NCI-H1092 treated with DMSO at 0.1 percent for 48 hours (cell line): ENCODE measurements at places on chromosomes 12 and 14.

GRCh38 chr12:65330331-65330730 is 51.8 kb downstream of the MSRB3 start:
- no peak for DNase-seq

DNA sequence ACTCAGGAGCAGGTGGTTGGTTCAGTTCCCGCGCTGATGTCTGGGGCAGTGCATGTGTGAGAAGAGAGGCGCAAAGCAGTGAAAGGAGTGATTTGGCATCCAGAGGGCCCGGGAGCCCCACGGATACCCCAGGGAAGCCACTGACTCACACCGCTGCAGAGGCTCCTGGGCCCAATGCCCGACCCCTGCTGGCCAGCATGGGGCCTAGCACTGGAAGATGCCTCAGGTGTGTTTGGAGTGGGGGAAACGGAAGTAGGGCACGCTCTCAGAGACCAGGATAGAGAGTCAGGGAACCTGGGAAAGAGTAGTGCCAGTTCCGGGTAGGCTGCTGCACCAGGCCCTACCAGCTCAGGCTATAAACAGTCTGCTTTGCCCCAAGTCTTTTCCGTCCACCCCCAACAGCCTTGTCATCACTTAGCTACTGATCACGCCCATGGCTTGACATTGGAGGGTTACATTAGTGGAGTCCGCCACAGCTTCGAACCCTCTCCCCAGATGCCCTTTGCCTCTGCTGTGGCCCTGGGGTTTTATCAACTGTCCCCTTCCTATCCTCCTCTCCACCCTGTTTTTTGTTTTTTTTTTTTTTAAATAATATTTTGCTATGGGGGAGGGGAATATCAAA is 9.5 kb upstream of the CSAD start:
- DNase-seq, result peak; percentile 25

- peak; percentile 60 for DNase-seq
Observed at GRCh38 chr14:95290871-95291431, 28.8 kb downstream of the CLMN start.

- DNase-seq, result no peak
Observed at GRCh38 chr14:45253754-45254310, 830 bp upstream of the MIS18BP1 start.

GRCh38 chr12:119949145-119949544 is 39.9 kb upstream of the BICDL1 start:
- DNase-seq, result peak; percentile 66

GRCh38 chr12:24901576-24902461 is 47.1 kb downstream of the BCAT1 start:
- no peak for DNase-seq

- DNase-seq, result no peak
Observed at GRCh38 chr12:6909421-6910145, 4.8 kb upstream of the ENO2 start.

DNA sequence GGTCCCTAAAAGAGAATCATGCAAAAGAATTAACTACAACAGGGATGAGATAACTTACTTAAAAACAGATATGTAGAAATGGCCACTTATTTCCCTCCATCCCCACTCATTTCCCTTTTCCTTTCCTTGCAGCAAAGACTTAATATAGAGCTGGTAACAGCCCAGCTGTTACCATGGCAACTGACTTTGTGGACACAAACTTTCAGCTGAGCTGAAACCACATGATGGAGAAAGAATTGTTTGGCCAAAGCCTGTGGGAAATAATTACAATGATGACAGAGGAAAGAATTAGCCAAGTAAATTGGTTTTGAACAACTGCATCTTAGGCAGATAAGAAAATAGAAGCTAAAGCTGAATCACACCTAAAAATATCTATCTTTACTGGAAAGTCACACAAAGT is 364.9 kb downstream of the GALC start:
- no peak for DNase-seq

DNA sequence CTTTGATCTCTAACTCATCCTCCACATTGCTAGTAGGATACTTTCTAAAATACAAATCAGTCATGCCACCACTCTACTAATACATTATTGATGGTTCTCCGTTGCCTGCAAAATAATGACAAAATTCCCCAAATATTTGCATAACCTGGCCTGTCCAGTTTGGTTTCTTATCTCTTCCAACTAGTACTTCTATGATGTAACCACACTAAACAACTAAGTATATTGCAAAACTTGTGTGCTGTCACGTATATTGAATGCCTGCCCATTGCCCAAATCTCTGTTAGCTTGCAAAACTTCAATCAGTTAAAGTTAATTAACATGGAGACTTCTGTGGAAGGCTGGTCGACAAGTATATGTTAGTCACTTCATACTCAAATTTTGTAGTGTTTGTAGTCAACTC is 6.5 kb downstream of the OR6C74 start:
- DNase-seq, result no peak

- DNase-seq, result no peak
Observed at GRCh38 chr12:100857971-100858370, 63.4 kb downstream of the ANO4 start.

DNA sequence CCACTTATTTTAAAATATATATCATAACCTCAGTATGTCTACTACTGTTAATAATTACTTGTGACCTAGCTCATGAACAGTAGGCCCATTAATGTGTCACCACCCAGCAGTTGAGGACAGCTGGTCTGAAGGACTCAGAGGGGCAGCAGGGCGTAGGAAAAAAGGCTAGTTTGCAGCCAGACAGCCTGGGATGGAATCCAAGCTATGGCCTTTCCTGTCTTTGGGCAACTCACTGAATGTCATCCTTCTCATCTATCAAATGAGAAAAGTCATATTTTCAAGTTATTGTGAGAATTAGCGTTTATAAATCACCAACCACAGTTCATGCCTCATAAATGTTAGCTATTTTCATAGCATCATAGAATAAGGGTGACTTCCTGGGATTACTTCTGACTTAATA is 12.3 kb downstream of the DENND5B start:
- no peak for DNase-seq

- DNase-seq, result peak; percentile 45
Observed at GRCh38 chr12:18753481-18754123, 15.7 kb downstream of the CAPZA3 start.

GRCh38 chr12:96223411-96224218 is 29.4 kb downstream of the ELK3 start:
- DNase-seq, result no peak

DNA sequence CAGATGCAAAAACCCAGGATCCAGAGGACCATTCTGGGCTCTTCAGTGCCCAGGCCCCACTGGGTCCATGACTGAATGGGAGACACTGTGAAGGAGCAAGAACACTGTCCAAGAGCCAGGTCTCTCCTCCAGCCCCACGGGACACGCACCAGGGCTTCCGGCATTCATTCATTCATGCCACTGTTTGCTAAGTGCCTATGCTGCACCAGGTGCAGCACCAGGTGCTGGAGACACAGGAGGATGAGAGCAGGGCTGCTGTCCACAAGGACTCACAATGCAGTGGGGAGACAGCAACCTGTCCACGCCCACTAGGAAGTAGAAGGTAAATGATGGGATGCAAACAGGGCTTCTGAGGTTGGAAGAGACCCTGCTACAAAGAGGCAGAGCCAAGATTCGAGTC is 20.4 kb downstream of the CLMN start:
- DNase-seq, result no peak

- DNase-seq, result no peak
Observed at GRCh38 chr14:72515779-72516770, 377.8 kb downstream of the DPF3 start.

DNA sequence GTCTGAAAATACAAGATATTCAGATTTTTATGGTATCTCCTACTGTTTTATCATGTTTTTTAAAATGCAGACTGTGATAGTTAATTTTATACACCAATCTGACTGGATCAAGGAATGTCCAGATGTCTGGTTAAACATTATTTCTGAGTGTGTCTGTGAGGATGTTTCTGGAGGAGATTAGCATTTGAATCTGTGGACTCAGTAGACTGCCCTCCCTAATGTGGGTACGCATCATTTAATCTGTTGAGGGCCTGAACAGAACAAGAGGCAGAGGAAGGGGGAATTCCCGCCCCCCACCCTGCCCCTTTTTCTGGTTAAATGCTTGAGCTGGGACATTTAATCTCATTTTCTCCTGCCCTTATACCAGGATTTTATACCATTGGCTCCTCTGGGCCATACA is 72.1 kb downstream of the AVPR1A start:
- no peak for DNase-seq

GRCh38 chr12:106493531-106493930 is 89.3 kb upstream of the RFX4 start:
- DNase-seq, result peak; percentile 4

DNA sequence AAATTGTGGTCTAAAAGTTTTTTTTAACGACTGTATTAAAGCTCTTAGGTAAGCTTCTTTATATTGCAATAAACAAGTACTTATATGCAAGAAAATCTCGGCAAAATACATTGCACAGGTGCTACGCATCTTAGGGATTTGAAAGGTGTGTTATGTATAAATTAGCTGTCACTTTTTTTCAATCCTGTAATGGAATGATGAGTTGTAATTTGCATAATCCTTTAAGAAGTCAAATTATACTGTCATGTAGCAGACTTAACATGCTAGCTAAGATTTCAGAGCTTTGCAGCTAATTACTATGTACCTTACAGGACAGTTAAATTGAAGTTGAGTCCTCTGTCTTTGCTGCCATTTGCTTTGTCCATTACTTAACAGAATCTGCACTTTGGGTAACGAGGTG is 117.5 kb downstream of the NPAS3 start:
- DNase-seq, result no peak

DNA sequence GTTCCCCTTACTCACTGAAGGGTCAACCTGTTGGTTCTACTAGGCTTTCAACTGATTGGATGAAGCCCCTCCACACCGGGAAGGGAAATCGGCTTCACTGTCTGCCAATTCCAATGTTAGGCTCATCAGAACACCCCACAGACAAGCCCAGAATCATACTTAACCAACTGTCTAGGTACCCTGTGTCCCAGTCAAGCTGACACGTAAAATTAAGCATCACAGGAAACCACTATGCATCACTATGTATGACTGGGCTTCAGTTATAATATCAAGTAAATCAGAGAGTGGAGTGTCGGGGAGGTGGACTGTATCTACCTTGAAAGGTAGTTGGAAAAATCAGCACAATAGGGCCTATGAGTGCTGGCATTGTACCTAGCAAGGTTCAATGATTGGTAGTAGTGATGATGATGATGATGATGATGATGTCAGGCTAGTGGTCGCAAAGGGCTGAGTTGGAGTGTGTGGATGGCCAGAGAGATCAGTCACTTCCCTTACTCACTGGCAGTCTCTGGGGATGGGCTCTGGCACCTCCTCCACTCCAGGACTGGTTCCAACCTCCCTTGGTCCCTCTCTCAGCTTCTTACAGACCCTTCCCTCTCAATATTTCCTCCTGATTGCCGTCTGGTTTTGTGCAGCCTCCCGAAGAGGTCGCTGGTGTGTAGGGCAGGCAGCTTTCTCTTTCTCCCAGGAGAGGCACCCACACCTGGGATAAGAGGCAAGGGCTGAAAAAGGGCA is 3.3 kb upstream of the ATG101 start:
- DNase-seq, result peak; percentile 8

DNA sequence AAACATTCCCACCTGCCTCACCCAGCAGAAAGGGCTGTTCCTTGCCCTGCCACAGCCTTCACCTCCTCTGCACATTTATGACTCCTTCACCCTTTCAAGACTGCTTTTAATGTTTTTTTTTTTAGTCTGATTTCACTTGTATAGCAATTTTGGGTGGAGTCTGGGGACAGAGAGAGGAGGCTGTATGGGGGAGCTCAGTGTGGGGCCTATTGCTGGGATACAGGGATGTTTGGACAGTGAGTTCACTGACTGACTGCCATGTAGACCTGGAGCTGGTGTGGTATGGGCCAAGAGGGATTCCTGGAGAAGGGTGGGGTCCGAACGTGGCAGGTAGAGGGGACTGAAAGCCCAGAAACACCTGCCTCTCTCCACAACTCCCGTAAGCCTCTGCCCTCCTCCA is 1.9 kb upstream of the KRT85 start:
- no peak for DNase-seq

- peak; percentile 37 for DNase-seq
Observed at GRCh38 chr14:78933948-78934524, 763.9 kb downstream of the NRXN3 start.
